HepG2 (cell line): ENCODE measurements at places on chromosomes 3 and 15. TPM values are rescaled to one million over a fixed set of nuclear protein-coding genes. Genes with fewer than 3 reads are reported as not detected.
A peak's percentile ranks its signal among the peaks of the same experiment; 100 is the strongest.

The RTP1 gene
- not detected in 2 replicates for total RNA-seq

The ANKUB1 gene
- not detected in 2 replicates for total RNA-seq

- no peak for DNase-seq
These were observed 10.6 kb downstream of the GRM2 start for GRCh38 chr3:51717446-51717845.

GRCh38 chr3:31051226-31051625 lies 156.8 kb upstream of the GADL1 start:
- DNase-seq: no peak

DNA sequence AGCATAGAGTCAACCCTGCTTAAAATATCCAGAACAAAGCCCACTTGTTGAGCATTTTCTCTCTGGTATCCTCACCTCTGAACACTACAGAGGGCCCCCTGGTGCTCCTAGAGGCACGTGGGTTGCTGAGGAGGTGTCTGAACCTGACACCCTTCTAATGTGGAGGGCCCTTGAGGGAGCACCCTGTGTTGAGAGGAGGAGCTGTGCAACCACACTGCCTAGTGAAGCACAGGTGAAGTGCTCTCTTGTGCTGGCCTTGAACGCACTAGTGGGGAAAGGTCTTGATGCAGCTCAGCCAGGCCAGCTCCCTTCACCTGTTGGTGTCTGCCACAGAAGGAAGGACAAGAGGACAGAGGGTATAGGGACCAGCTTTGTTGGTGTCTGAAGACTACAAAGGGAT lies 51.9 kb downstream of the CCK start:
- no peak for DNase-seq

DNA sequence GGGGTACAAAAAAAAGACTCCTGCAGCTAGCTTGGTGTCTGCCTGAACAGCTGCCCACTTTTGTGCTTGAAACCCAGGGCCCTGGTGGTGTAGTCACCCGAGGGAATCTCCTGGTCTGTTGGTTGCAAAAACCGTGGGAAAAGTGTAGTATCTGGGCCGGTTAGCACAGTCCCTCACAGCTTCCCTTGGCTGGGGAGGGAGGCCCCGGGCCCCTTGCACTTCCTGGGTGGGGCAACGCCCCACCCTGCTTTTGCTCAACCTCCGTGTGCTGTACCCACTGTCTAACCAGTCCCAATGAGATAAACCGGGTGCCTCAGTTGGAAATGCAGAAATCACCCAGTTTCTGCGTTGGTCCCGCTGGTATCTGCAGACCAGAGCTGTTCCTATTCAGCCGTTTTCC lies 211.7 kb upstream of the ZPLD1 start:
- DNase-seq: no peak

GRCh38 chr15:32838820-32839219 lies 121.0 kb downstream of the GREM1 start:
- peak; percentile 71 for DNase-seq

DNA sequence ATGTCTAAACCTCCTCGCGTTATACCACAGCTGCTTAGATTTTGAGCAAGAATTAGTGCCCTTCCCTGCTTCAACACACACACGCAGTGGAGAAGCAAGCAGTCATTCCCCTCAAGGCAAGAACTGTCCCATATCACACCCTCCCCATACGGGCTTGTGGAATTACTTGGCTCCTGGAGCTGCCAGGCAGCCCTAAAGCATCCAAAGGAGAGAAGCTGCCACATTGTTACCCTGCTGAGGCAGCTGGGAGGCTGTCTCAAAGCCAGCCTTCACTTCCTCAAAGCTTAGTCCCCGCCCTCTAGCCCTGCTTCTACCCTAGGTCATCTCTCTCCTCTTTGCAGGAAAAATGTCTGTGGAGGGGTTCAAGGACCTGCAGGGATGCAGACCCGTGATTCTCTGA lies 153.4 kb downstream of the RORA start:
- DNase-seq: no peak
